Pulmonary artery endothelial cell (primary cell): ENCODE measurements at places on chromosomes 4 and X. TPM values are rescaled to one million over a fixed set of nuclear protein-coding genes. Genes with fewer than 3 reads are reported as not detected.

- DNase-seq: no peak
These were observed 99.5 kb downstream of the FBXW7 start for GRCh38 chr4:152436384-152436783.

DNA sequence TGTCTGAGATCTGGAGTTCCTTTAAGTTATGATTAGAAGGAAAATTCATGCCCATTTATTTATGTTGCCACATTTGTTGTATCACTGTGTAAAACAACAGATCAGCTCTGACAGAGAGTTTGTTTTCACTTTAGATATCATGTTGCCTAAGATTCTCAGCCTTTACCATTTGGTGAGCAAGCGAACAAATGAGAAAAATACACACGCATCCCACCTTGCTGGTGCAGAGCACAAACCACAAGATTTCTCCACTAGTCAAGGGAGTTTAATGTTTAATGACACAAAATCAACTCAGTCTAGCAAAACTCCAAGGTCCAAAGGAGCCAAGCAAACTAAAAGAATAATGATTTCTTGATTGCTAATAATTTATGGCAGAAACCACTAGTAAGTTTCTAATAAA lies 27.7 kb downstream of the FGF5 start:
- DNase-seq: no peak

Gene SRPX
- 368 and 413 TPM in 2 replicates for total RNA-seq

Gene SPANXD
- total RNA-seq: not detected in 2 replicates

Gene SMARCA1
- total RNA-seq: 31.5 and 31.9 TPM in 2 replicates

DNA sequence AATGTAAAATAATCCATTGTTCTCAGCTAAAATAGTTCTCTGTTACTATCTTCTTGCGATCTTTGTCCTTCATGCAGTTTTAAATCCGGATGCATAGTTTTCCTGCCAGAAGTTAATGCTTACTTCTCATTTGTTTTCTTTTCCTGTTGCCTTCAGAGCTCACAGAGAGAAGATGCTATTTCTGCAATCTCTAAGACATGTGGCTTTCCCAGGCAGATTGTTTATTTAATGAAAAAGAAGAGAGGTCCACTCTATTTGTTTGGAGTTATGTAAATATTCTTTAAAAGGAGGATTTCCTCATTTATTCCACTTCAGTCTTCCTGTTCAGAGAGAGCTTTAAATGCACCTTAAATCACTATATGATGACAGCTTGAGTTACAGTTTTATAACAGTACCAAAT lies 39.3 kb upstream of the HPGD start:
- DNase-seq: no peak

DNA sequence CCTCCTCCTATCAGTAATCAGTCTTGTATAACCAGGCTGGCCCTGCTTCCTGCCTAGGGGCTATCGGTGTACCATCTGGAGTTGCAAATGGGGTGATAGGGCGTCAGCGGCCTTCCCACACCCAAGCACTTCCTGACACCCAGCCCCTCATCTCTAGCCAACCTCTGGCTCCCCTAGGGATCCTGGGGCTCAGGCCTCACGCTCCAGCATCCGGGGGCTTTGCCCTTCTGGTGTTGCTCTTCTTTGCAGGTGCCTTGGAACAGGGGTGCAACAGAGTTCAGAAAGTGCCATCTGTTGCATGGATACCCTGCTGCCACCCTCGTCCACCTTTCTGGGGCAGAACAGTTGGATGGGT lies 4.1 kb downstream of the IL9R start:
- DNase-seq: no peak

DNA sequence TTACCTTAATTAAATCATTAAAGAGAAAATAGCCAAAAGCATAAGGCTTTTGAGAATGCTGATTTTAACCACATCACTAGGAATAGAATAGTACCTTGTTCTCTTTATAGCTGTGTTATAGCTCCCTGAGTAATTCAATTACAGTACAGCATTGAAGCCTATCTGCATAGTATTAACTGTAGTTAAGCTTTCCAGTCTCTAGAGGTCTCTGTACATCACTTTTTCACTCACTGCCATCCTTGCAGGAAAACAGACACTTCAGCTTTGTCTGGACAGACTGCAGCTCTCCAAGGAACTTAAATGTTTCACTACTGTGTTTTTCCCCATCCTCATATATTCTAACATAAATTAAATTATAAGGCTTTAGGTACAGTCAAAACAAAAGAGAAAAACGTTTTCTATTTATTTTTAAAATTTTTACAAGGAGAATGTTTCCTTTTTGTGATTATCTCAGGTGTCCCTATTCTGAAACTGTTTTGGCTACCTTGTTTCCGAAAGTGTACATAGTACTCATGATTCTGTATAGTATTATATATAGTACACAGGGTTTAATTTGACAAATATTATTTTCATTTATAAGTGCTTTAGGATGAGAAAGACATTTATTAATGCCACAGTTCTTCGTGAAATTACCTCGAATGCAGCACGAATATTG lies 407.9 kb downstream of the PCDH18 start:
- no peak for DNase-seq

Gene NKX3-2
- total RNA-seq: not detected in 2 replicates

- DNase-seq: no peak
These were observed 8.7 kb downstream of the PYURF start for GRCh38 chr4:88514557-88515511.

DNA sequence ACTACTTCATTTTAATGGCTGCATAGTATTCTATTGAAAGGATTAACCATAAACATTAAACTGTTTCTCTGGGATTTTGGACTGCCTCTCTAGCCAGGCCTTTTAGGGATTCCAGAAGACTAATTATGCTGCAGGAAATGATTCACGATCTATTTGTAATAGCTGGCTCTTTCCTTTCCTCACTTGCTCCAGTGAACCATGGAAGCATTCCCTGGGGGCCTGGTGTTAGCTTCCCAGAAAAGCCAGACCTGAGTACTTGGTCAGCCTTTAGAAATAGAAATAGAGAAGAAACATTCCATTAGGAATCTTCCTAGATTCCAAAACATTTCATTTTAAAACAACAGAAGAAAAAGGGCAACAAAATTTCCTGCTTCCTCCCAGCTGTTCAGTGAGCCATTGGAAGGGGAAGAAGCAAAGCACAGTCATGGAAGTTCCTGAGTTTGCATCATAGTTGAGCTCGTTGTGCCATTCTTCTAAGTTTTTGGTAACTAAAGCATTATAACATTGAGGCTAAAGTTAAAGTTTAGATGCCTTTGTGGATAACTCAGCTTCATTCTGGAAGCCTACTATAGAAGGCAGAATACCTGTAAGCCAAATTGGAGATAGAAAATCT lies 83.5 kb downstream of the NPNT start:
- no peak for DNase-seq

GRCh38 chr4:42306221-42307109 lies 90.8 kb upstream of the SHISA3 start:
- DNase-seq: no peak

GRCh38 chrX:97751735-97752134 lies 868.0 kb downstream of the RPA4 start:
- no peak for DNase-seq

GRCh38 chr4:2667428-2667827 lies 88.7 kb downstream of the TNIP2 start:
- no peak for DNase-seq

- no peak for DNase-seq
These were observed 8.0 kb upstream of the DGAT2L6 start for GRCh38 chrX:70169281-70169680.

- no peak for DNase-seq
These were observed 343.1 kb upstream of the NOCT start for GRCh38 chr4:138672393-138672976.

DNA sequence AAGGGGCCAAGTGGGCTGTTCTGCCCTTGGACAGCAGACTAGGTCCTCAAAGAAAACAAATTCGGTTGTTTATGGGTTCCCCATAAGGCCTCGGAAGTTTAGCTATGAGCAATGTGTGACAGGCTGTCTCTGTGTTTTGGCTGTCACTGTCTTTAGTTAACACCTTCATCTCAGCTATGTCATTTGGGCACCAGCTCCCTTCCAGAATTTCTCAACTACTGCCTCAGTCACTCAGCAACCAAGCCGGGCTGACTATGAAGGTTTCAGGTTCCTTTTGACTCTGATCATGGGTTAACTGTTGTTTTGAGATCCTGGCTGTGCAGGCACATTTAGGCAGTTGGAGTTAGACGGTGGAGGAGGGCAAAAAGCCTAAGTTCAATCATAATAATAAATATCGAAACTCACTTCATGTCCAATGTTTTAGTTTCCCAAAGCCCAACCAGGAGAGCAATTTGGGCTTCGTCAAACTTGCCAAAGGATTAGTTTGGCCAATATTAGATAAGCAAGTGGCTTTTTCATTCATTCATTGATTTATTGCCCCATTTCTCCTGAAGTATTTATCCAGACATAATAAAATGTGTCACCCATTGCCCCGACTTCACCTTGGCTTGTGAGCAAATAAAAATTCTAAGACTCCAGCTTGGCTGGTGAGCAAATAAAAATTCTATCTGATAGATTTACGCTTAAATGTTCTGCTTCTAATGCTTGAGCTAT lies 9.1 kb upstream of the PAGE1 start:
- DNase-seq: no peak

Gene SPANXN1
- total RNA-seq: not detected in 2 replicates

DNA sequence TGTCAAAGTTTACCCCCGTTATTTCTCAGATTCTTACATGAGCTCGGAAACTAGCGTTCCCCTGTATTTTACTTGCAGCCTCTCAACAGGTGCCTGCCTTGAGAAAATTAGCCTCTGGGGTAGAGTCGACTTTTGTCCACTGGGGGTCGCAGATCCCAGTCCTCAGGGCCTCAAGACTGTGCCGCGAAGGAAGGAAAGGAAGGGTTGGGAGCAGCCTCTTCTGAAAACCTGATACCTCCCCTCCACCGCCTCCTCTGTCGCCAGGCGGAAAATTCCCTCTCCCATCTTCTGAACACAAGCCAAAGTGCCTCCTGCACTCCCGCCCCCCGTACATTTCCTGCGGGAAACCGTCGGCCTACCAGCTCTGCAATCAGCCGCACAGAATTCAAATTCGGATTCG lies 44.4 kb upstream of the TMSB15B start:
- DNase-seq: no peak

GRCh38 chr4:36601864-36602495 lies 320.6 kb downstream of the DTHD1 start:
- no peak for DNase-seq
